Stimulated activated CD4-positive, alpha-beta T cell treated with anti-CD3 and anti-CD28 coated beads, Interleukin-1b, Interleukin-23, amount 100 ng/mL, for 1 hour (primary cell): ENCODE measurements at places on chromosomes 4 and X.

GRCh38 chrX:109843963-109844751 is 111.1 kb upstream of the ACSL4 start:
- no peak for DNase-seq

DNA sequence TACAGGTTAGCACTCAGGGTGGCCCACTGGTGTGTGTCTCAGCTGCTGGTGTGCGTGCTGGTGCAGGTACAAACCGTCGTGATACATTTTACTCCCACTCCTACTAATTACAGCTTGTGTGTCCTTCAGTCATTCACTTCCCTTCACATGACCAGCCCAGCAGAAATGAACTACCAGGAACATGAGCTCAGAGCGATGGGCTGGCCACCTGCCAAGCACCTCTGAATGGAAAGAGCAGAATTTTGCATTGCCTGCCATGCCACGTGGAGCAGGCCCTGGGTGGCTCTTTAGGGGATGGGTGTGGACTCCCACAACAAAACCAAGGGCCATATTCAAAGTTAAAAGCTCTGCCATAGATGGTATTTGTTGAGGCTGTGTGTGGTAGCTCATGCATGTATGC is 58.9 kb upstream of the PGM2 start:
- DNase-seq = no peak

DNA sequence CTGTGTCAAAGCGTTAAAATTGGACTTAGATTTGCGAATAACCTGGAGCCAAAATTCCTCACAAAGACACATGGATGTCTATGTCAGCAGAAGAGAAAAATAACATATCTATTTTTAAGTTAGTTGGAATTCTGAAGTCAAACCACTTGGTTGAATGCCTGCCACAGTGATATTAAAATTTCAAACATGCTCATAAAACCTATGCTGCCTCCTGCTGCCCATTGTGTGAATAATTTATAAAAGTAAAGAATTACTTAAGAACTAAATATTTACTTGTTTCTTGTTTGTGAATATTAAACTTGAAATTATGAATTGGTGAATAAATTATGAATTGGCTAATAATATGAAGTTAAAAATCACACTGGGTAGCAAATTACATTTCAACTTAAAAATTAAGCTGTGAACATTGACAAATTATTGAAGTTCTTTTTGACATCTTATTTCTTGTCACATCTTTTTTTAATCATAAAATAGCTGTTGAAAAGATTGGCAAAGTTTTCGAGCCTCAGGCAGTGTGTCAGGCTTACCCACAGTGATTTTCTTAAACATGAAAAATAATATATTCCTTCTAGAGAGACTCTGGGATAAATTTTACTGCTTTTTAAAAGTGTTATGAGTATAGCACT is 35.4 kb downstream of the FABP2 start:
- no peak for DNase-seq

- no peak for DNase-seq
Observed at GRCh38 chr4:142700531-142700930, 145.6 kb downstream of the INPP4B start.

DNA sequence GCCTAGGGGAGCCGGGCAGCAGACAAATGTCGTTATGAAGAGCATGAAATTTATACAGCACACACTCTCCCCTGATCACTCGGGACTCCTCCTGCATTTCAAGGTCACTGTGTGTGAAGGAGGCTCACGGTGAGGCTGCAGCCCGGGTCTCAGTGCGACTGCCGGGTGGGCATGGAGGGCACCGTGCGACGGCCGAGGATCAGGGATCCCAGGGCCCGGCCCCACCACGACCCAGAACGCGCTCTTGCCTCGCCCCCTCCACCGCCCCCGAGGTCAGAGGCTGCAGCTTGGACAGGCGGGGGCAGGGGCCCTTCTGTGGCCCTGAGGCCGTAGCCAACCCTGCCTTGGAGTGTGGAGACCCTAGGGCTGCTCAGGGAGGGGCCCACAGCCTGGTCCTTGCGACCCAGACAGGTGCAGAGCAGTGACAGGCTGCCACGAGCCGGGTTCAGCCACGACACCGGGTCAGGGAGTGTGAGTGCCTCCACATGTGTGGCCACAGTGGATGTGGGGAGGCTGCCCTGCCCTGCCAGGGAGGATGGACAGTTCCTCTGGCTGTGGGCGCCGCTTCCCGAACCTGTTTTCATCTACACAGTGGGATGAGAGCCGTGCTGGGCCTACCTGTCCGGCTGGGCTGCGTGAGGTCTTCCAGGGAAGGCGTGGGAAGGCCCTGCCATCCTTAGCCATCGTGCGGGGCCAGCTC is 89.3 kb upstream of the NKX1-1 start:
- DNase-seq = no peak

GRCh38 chr4:53695540-53696463 is 104.5 kb upstream of the LNX1 start:
- no peak for DNase-seq

DNA sequence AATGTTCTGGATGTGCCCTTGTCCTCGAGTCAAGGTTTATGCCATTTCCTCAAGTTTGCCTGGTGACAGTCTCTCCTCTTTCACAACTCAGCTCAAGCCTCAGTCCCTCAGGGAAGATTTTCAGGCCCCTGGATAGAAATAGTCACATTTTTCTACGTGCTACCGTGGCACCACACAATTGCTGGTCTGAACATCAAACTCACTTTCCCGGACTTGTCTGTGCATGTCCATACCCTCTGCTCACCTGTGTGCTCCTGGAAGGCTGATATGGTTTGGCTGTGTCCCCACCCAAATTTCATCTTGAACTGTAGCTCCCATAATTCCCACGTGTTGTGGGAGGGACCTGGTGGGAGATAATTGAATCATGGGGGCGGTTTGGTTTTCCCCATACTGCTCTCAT is 129.7 kb downstream of the HS3ST1 start:
- no peak for DNase-seq

DNA sequence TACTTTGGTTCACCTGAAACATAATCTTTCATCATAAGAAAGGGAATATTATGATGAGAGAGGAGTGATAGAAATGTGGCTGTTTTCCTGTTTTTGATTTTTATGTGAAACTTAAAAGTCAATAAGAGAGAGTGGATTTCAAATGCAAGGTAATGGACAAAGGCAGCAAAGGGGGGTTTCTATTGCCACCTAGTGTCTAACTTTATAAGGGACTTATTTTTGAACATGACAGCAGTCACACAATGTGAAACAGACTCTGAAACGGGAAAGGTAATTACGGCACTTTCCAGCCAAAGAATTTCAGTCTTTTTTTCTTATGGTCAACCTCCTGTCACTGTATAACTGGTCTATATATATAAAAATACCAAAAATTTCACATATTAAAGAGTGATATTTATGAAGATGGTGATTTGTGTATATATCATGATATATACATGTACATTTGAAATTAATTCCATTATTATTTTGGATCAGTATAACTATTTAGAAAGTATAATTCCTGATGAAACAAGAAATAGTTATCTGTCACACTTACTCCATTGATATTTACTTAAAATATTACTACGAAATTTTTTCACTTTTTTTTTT is 127.1 kb downstream of the FBXO8 start:
- DNase-seq = no peak

GRCh38 chrX:151806967-151807540 is 72.5 kb downstream of the CNGA2 start:
- DNase-seq = no peak

GRCh38 chrX:41350976-41351569 is 17.1 kb downstream of the DDX3X start:
- DNase-seq = no peak

GRCh38 chrX:1657367-1658070 is 42.7 kb downstream of the ASMT start:
- no peak for DNase-seq

- DNase-seq = no peak
Observed at GRCh38 chrX:85619962-85620361, 240.5 kb upstream of the POF1B start.

DNA sequence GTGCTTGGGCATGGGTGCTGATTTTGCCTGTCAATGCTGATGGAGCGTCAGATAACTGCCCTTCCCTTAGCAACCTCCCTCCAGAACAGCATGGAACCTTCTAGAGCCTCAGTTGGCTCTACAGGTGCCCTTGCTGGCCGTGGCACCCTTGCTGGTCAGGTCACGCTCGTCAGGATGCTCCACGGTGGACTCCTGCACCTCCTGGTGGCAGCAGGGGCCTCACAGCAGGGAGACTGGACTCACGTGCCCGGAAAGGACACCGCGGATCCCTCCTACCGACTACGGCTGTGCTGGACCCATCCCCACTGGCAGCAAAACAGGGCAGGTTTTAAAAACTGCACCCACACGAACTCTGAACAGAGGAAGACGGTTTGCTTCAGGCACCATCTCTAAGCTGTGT is 82.1 kb upstream of the AFAP1 start:
- no peak for DNase-seq

DNA sequence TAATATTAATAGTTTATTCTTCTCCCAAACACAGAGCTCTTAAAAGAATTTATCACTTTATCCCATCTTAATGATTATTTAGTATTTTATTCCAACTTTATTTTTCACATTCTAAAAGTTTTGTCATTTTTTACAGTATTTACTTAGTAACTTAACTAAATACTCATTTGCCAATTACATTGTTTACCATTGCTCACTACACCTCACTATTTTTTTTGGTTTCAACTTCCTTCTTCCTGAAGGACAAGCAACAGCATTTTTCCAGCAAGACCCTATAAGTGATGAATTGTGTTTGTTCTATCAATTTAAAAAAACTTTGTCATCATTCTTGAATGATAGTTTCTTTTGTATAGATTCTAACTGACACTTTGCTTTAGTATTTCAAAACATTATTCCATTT is 19.4 kb upstream of the SRD5A3 start:
- no peak for DNase-seq

DNA sequence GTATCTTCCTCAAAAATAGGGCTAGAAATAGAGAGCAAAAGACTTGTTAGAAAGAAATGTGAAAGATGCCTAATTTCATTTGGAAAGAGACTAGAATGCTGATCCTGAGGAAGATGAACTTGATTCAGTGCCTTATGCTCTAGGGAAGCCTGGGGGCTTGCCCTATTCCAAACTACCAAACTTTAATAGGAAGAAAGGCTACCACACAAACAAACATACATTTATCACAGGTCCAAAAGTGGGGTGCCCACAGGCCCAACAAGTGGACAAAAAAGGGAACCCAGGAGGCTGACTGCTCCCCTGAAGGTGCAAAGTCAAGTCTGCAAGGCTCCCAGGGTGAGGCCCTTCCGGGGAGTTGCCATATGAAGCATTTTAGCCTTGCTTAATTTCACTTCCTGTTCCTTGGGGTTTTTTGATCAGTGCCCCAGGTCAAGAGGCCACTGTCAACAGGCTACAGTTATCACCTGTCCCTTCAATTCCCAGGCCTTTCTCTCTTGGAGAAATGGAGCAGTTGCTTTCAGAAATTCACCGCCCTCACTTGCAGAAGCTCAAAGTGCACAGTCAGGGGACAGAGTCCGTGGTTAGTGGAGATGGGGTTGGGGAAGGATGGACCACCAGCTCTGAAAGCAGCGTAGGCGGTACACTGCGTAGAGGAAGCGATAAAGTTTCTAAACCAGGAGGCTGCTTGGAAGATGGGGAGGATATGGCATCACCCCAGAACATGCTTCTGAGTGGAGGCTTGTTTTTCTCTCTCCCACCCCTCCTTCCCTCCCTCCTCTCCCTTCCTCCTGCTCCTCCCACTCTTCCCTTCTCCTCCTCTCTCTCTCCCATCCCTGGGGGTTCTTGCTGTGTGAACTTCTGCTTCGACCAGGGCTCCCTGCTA is 36.4 kb downstream of the TMEM154 start:
- DNase-seq = no peak

- DNase-seq = no peak
Observed at GRCh38 chrX:23662187-23662586, 5.1 kb upstream of the PRDX4 start.

GRCh38 chrX:49876750-49877149 is 2.5 kb upstream of the USP27X start:
- no peak for DNase-seq

DNA sequence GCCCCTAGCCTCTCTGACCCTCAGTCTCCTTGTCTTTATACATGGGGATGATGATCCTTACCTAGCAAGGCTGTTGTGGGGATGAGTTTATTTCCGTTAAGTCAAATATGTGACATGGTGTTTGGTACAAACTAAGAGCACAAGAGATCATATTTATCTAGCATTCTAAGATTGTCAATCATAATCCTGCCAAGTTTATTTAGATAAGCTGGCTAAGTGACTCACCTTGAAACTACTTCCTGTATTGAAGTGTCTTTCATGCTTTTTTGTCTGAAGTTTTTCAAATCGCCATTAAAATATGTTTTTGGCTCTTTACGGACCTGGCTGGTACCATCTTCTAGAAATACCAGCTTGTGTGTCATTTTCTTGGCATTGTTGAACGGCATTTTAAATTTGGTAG is 30.7 kb downstream of the MAP7D3 start:
- DNase-seq = no peak

DNA sequence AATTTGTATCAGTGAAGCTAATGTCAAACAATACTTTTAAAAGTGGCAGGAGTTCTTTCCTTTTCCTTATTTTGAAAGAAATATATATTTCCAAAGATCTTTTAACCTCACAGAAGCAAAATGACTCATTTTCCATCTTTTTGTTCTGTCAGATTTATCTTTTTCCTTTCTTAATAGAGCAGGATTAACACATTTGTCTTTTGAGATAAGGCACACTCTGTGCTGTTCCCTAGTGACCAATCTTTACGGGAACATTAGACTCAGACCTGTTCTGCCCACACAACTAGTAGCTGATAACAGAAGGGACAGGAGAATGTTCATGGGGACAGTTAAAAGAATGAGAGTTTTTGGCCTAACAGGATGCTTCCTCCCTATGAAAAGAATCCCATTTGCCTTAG is 381.2 kb downstream of the STPG2 start:
- DNase-seq = no peak

GRCh38 chrX:15815779-15816437 is 25.6 kb downstream of the ZRSR2 start:
- no peak for DNase-seq

GRCh38 chr4:70505151-70505748 is 13.1 kb upstream of the AMTN start:
- peak; percentile 8 for DNase-seq

DNA sequence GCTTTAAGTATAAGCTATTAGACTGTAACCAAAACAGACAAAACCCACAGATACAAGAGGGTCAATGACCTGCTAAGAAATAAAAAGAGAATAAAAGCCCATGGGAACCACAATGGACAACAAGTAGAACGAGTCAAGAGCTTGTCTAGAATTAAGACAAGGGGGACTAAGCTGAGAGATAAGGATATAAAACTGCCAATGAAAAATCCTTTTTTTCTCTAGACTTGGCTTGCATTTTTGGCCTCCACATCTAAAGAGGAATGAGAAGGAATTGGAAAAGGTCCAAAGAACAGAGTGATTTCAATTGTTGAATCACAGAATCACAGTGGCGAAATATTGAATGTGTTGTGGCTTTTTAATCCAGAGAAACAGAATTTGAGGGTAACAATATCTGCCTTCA is 135.7 kb downstream of the QDPR start:
- DNase-seq = no peak

GRCh38 chr4:152626790-152627189 is 53.0 kb downstream of the TMEM154 start:
- no peak for DNase-seq

- no peak for DNase-seq
Observed at GRCh38 chr4:8446122-8446521, 5.5 kb downstream of the TRMT44 start.
